Vagina (tissue), 2 donors: ENCODE measurements at places on chromosomes 6 and 20. TPM values are rescaled to one million over a fixed set of nuclear protein-coding genes. Genes with fewer than 3 reads are reported as not detected.

- DNase-seq = no peak
Observed at GRCh38 chr20:12581644-12582289, 427.0 kb upstream of the SPTLC3 start.

DNA sequence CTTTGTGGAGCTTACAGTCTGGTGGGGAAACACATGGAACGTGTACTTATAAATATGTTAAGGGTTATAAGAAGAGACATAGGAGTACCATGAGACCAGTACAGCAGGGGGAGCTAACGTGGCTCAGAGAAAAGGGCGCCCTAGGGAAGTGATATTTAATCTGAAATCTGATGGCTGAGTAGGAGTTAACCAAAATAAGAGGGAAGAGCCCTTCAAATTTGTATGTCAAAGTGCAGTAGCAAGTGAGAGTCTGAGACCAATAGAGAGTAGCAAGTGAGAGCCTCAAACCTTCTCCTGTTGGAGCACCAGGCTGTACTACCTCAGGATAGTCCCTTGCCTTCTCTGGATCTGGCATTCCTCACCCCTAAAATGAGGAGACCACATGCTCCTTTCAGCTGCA, 6.1 kb upstream of the PKIG start:
- DNase-seq = no peak

DNA sequence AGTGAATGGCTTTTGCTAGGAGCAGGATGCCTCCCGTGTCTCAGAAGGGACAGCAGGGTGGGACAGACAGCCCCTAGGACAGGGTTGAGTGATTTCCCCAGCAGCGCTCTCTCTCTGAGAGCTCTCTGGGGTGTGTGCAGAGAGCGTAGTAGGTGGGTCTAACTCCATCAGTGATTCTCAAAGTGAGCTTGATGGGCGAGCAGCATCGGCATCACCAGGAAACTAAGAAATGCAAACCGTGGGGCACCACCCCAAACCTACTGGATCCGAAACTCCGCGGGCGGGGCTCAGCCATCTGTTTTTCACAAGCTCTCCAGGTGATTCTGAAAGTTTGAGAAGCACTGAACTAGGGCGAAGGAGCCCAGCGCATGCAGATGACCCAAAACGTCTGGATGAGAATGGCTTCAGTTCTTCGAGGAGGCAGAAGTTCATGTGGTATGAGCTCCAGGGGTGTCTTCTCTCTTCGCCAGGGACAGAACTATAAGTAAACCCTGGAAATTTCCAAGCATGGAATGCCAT, 119.6 kb upstream of the RNF24 start:
- no peak for DNase-seq

DNA sequence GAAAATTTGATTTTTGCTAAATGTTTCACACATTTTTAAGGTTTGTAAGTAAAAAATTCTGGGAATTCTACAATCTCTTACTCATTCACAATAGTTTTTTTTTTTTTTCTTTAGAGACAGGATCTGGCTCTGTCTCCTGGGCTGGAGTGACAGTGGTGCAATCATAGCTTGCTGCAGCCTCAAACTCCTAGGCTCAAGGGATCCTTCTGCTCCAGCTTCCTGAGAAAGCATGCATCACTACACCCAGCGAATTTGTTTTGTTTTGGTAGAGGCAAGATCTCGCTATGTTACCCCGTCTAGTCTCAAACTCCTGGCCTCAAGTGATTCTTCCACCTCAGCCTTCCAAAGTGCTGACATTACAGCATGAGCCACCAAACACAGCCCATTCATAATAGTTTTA, 232.8 kb downstream of the GJA1 start:
- no peak for DNase-seq

GRCh38 chr6:40610229-40610628, 23.1 kb upstream of the LRFN2 start:
- no peak for DNase-seq

GRCh38 chr20:10982692-10983091, 308.9 kb upstream of the JAG1 start:
- no peak for DNase-seq

DNA sequence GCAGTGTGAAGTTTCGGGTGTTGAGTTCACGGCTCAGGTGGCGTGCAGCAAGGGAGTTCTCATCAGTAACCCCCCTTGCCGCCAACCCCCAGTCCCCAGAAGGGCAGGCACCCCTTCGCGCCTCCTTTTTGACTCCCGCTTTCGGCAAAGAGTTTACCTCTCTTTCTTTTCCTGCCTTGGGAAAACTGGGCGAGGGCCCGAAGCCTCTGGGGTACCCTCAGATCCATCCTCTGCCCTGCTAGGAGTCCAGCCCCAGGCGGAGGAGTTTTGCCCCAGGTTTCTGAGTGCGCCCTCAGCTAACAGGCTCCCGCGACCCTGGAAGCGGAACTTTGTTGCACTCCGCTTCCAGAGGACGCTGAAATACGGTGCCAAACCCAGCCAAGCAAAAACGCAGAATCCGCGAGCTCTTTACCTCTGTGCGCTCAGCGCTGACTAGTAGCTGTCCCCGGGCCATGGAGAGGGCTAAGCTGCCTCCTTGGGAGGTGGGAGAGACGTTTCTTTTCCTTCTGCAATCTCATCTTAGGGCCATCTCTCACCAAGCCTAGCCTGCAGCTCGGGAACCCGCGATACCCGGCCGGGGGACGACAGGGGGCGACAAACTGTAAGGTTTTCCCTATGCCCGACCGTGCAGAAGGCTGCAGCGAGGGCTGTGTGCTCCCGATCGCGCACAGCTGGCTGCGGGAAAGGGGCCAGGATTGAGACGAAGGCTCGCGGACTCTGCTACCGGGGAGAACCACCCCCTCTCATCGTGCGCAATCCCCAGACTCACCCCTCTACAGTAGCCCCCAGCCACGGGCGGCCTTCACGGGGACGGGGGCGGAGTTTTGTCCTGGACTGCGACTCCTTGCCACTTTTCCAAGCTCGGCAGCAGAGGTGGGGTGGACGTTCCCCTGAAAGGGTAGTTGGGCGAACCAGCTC, 2.7 kb upstream of the PAX1 start:
- no peak for DNase-seq

GRCh38 chr6:135158397-135158796, 22.7 kb upstream of the MYB start:
- DNase-seq = no peak

GRCh38 chr6:82761674-82762345, 303.8 kb downstream of the UBE3D start:
- no peak for DNase-seq

DNA sequence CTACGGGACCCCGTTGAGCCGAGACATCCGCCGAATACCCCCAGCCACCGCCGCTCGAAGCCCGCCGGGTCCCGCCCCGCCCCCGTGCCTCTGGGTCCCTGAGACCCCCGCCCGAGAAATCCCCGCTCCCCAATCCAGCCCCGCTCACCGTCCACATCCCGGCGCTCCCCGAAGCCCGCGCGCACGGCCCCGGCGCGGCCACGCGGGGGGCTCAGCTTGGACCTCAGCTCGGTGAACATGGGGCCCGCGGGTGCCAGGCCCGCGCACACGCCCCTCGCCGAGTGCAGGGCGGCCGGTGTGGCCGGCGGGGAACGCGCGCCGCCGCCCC, 249 bp downstream of the SAMD10 start:
- no peak for DNase-seq

- no peak for DNase-seq
Observed at GRCh38 chr20:18615020-18615650, 27.3 kb downstream of the DTD1 start.

DNA sequence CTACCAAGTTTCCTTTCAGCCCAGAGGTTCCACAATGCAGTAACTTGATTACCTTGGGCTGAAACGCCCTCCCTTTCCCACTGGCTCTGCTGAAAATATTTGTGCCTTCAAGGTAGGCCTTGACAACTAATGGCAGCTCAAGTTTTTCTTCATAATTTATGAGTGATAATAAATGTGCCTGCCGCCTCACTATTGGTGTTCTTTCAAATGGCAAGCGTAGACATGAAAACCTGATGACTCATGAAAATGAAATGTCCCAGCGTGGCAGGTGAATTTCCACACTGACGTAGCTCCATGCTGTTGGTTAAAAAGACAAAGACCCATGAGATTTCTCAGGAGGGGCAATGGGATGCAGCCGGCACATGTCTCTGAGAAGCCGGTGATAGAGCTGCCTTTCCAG, 107.2 kb upstream of the GGTLC1 start:
- no peak for DNase-seq

DNA sequence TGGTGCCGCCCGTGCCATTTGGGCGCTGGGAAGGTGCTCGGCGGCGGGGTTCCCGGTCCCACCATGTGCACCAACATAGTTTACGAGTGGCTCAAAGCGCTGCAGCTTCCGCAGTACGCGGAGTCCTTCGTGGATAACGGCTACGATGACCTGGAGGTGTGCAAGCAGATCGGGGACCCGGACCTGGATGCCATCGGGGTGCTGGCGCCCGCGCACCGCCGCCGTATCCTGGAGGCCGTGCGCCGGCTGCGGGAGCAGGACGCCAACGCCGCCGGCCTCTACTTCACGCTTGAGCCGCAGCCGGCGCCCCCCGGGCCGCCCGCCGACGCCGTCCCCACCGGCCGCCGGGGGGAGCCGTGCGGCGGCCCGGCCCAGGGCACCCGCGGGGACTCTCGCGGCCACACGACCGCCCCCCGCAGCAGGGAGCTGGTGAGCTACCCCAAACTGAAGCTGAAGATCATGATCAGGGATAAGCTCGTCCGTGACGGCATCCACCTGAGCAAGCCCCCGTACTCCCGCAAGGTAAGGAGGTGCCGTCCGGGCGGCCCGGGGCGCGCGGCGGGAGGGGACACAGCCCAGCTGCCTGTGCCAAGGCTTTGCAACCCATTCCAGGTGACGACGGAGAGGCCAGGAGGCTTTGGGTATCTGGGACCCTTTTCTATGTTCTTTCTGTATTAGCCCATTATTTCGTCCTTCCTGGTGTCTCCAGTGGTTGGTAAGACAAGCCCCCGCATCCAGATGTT, 547 bp downstream of the SAMD5 start:
- no peak for DNase-seq

DNA sequence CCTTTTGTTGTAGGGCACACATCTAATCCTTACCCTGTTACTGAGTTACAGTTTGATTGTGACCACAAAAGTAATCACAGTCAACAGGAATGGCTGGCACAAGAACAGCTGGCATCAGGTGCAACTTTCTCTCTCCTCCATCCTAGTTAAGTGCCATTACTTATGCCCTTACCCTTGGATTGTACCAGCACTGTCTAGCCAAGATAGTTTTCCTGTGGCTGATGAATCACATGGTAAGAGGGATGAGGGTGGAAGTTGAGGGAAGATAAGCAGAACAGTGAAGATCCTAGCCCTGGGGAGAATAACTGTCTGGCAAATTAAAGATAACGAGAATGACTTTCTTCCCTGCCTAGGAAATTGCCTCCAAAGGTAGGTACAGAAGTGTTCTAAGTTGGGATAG, 42.0 kb downstream of the RNF217 start:
- DNase-seq = no peak

NR2E1 gene
- total RNA-seq = not detected

CPNE5 gene
- total RNA-seq = 6.6 TPM

GSTA4 gene
- total RNA-seq = 57.7 TPM

DDX39B gene
- 299 TPM for total RNA-seq

GPX5 gene
- total RNA-seq = not detected

WFDC12 gene
- 4.4 TPM for total RNA-seq

GDAP1L1 gene
- not detected for total RNA-seq

ADAM33 gene
- total RNA-seq = 119 TPM

IMPG1 gene
- not detected for total RNA-seq

RAMACL gene
- total RNA-seq = 2.2 TPM

EYA4 gene
- total RNA-seq = 18.7 TPM

BTN1A1 gene
- not detected for total RNA-seq

NRSN1 gene
- 1.5 TPM for total RNA-seq
